ENCODE measurements at places on chromosomes 3 and 15.

GRCh38 chr15:57259568-57260040 is 116.7 kb upstream of the CGNL1 start:
- ATAC-seq, result no peak

GRCh38 chr3:181510500-181510899 is 201.2 kb upstream of the SOX2 start:
- ATAC-seq, result no peak

DNA sequence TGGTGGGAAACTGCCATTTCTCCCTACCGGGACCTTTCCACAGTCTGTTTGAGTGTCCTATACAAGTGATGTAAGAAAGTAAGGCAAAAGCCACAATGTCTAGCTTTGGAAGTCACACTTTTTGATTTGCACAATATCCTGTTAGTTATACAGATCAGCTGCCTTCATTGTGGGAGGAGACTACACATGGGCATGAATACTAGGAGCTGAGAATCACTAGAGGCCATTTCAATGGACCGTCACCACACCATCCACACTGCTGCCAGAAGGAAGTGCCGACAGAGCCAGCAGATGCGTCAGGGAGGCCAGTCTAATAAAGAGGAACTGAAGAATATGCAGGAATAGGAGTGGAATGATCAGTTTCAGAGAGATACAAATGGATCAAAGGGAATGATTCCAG is 65.8 kb downstream of the SCN11A start:
- no peak for ATAC-seq

- no peak for ATAC-seq
Measured at GRCh38 chr3:85161544-85161943, 202.8 kb downstream of the CADM2 start.

DNA sequence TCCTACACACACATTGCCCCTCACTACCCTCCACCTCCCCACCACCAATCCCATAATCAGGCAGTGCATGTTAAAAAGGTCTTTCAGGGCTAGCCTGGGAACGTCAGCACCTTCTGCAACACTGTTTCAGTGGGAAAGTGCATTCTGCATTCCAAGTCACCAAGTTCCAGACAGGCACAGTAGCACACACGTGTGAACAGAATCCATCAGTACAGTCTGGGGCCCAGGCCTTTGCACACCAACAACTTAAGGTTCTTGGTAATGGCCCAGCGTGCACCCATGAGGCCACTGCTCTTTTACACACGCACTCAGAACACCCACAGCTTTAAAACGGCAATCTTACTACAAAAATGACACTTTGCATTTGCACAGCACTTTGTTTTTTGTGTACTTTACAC is 1.2 kb downstream of the ANXA2 start:
- no peak for ATAC-seq

GRCh38 chr15:51499379-51499976 is 123.1 kb downstream of the DMXL2 start:
- no peak for ATAC-seq

GRCh38 chr3:49871531-49872153 is 1.9 kb upstream of the CAMKV start:
- no peak for ATAC-seq

GRCh38 chr3:166721466-166721865 is 658.6 kb downstream of the ZBBX start:
- no peak for ATAC-seq

GRCh38 chr15:74171965-74172541 is 1.5 kb upstream of the ISLR start:
- no peak for ATAC-seq

- ATAC-seq, result peak; percentile 31
Measured at GRCh38 chr15:37824717-37825382, 109.6 kb upstream of the TMCO5A start.

DNA sequence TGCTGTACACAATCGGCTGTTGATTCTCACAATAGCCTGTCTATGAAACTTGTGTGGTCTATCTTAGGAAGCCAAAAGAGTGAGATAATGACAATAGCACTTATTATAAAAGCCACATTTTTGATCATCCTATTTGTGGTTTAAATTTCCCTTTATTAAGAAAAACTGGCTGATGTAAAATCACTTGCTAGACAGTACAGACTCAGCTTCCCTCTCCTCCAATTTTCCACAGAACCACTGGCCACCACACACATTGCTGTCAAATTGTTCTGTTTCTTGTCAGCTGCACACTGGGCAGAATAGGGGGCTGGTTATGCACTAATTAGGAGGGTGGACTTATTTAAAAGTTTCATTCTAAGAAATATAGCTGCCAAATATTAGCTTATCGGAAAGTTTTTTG is 425.9 kb downstream of the EPHA3 start:
- ATAC-seq, result no peak

GRCh38 chr15:88302373-88302772 is 45.8 kb upstream of the NTRK3 start:
- no peak for ATAC-seq

All from activated T-helper 17 cell treated with anti-CD3 and anti-CD28 coated beads, Interleukin-2, amount 50 U/mL, for 72 hours (primary cell).